ENCODE measurements at places on chromosomes 16 and 17.

GRCh38 chr17:69239611-69240600 is 11.3 kb upstream of the ABCA10 start:
- no peak for DNase-seq

GRCh38 chr17:68676856-68677255 is 75.7 kb upstream of the FAM20A start:
- DNase-seq = no peak

GRCh38 chr17:75753514-75754377 is 11.2 kb downstream of the GALK1 start:
- peak; percentile 98 for DNase-seq

- no peak for DNase-seq
Observed at GRCh38 chr17:83092186-83092585, 12.8 kb downstream of the METRNL start.

- DNase-seq = no peak
Observed at GRCh38 chr16:68512183-68512582, 26.9 kb upstream of the ZFP90 start.

- no peak for DNase-seq
Observed at GRCh38 chr16:58200004-58200797, 2.3 kb upstream of the CSNK2A2 start.

GRCh38 chr17:13076905-13077304 is 59.1 kb upstream of the ELAC2 start:
- no peak for DNase-seq

DNA sequence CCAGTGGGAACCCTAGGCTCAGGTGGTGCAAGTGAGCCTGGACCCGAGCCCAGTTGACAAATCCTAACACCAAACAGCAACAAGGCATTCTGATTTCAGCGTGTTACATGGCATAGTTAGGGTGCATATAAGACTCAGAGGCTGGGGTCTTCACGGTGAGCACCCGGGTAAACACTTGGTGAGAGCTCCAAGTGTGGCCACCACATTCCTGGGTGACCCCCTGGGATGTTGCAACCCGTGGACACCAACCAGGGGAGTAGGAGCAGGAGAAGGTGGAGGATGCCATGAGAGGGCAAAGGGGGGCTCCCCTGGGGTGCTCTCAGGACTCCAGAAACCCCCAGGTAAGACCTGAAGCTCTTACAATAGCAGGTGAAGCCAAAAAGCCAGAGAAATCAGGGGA is 69.9 kb upstream of the CDH5 start:
- DNase-seq = no peak

DNA sequence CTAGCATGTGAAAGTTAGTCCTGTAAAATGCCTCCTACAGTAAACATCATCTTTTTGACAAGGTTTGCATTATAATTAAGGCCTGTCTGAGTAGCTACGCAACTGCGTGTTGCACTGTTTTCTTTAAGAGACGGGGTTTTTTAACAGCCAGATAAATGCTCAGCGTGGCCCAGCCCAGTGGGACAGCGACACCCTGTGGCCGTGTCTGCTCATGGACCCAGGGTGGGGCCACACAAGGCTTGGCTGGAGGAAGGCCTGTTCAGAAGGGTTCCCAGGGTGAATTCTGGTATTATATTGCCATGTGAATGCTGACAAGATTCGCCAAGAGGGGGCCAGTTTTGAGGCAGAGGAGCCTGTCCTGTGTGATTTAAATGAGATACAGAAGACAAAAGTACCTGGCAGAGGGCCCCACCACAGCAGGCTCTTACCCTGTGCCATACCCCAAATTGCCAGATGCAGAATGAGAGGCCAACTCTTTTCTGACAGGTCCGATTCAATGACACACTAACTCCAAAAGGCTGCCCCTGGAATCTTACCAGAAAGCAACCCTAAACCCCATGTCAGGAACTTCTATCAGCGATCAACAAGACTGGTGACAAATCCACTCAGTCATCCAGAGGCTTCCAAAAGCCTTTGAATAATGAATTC is 65.9 kb upstream of the IRX6 start:
- DNase-seq = peak; percentile 45

DNA sequence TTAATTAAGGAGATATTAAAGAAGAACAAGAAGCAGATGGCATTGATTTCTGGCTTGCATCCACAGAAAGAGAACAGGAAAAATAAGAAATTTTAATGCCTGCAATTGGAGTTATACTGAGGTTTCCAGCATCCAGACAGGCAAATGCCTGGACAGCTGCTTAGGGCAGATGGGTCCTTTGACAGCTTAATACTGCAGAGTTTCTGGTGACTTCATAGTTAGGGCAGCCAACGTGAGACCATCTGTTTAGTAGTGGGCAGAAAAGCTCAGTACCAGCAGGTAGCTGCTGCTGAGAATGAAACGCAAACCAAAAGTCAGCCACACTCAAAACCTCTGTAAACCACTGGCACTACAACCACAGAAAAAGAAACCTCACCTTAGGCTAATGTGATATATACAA is 109.8 kb downstream of the CDK5R1 start:
- no peak for DNase-seq

GRCh38 chr16:17302620-17303019 is 168.1 kb downstream of the XYLT1 start:
- no peak for DNase-seq

GRCh38 chr16:19817122-19817521 is 67.5 kb downstream of the GPRC5B start:
- no peak for DNase-seq

DNA sequence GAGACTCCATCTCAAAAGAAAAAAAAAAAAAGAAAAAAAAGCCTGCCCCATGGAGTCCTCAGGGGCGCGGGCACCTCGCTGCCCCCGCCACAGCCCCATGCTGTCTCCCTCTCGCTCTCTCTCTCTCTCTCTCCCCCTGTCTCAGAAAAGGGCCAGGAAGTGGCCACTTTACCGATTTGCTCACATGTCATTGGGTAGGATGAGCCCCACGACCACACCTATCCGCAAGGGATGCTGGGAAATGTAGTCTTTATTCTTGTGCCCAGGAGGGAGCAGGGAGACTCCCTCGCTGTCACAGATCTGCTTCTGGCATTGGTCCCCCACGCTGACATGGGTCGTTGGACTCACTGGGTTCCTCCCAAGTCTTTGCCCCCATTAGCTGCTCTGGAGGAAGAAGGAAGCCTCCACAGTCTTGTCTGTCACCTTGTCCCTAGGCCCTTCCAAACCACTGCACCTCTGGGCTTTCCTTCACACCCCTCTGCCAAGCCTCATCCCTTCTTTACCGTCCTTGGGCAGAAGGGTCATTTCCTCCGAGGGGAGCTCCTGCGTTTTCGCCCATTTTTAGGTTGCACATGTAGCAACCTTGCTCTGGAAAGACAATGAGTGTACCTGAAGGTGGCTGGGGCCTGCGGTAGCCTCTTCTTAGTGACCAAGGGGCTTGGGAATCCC is 6.9 kb upstream of the GJD3 start:
- DNase-seq = peak; percentile 52

DNA sequence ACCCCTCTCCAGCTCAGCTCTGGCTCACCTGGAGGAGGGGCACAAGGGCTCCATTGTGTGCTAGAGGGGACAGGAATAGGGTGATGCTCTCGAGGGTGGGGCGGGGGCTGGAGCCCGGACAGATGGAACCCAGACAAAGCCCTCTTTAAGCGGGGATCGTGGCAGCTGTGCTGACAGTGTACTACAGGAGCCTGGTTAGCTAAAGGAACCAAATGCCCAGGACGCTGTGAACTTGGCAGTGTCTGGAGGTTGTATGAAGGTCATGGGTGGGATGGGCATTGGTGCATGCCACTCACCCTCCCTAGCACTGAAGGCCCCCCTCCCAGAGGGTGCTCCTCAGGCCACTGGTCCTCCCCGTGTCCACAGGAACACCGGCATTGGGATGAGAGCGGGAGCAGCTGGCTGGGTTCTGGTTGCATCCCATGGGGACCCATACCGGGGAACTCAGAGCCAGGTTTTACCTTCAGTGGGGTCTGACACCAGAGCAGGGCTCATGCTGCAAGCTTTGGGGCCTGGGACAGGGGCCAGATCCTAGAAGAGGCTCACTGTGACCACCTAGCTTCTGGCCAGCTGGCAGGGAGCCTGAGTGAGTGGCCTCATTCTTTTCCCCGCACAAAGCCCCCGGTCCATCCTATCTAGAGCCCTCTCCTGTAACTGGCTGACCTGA is 11.9 kb downstream of the KIF19 start:
- peak; percentile 36 for DNase-seq

DNA sequence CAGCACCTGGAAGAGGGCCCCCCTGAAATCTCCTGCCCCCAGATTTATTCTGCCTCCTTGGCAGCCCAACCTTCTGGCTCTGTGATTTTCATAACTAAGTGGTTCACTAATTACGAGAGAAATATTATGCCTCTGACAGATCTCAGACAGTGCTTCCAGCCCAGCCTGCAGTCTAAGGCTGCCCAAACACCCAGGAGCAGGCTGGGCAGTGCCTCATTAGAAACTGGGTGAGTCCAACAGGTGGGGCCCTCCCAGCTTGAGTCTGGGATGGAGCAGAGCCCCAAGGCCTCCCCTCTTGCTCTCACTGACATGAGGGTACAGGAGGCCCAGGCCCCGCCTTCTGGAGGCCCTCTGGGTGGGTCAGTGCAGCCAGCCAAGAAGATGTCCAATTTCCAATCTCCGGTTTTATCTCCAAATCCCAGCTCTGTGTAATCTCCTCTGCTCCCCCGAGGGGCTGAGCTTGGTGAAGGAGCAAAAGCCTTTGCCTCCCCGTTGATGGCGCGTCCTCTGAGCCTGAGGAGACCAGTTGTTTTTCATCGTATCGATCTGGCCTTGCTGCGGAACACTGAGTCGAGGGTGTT is 20.1 kb upstream of the ABCC3 start:
- peak; percentile 79 for DNase-seq

GRCh38 chr17:12277827-12278226 is 257.1 kb downstream of the MAP2K4 start:
- no peak for DNase-seq

DNA sequence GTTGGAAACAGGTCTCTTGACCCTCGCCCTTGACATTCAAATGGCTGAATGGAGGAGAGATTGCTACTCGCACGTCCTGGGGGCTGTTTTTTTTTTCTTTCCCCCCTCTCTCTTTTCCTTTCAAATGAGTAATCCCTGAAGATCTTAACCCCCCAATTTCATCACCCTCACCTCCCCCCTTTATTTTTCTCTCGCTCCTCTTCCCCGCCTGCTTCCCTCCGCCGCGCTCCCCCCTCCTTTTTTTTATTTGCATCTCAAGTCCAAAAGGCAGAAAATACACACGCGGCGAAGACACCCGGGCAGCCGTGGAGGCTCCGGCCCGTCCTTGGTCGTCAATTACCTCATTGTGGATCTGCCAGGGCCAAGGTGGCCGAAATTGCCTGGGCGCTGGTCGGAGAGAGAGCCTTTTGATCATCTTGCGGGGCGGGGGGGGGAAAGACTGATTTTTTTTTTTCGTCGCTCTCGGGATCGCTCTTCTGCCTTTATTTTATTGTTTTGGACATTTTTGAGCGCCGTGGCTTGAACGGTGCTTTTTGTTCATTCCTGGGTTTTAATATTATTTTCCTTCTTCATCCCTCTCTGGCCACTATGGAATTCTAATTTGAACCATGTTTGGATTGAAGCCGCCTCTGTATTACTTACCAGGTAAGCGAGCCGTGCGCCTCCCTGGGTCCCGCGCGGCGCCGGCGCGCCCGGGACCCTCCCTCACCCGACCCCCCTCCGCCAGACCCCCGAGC is 57.2 kb upstream of the GSE1 start:
- no peak for DNase-seq

DNA sequence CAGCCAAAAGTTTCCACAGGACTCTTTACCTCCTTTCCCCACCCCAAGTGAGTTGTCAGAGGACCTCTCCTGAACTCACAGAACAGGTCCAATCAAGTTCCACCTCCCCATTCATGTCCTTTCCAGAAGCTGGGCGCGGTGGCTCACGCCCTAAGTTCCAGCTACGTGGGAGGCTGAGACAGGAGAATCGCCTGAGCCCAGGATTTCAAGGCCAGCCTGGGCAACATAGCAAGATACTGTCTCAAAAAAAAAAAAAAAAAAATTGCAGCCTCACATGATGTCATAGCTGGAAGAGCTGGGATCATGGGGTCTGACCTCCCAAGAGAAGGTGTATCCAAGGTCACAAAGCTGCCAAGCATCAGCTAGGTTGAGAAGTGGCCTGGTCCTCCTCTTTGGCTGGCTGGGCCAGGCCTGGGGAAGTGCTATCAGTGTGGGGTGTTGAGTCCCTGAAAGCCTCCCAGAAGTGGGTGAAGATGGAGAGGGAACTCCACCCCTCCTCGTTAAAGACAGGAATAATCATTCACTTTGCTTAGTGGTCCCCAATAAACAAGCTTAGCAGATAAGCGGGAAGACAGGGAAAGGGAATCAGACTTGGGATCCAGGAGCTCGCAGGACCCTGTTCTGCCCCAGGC is 5.5 kb upstream of the MNT start:
- no peak for DNase-seq

GRCh38 chr16:89484923-89485679 is 5.3 kb downstream of the ANKRD11 start:
- no peak for DNase-seq
